Activated naive CD4-positive, alpha-beta T cell treated with Interleukin-2 at 50 U/mL for 16 hours (primary cell): ENCODE measurements at places on chromosomes 4 and X.

- DNase-seq: no peak
Observed at GRCh38 chrX:55007656-55008055, 7.5 kb downstream of the APEX2 start.

GRCh38 chr4:77881460-77882295 lies 19.0 kb downstream of the MRPL1 start:
- DNase-seq: no peak

- DNase-seq: no peak
Observed at GRCh38 chr4:54585321-54586000, 72.3 kb upstream of the KIT start.

GRCh38 chrX:101550751-101551379 lies 518 bp downstream of the ARMCX1 start:
- DNase-seq: no peak

DNA sequence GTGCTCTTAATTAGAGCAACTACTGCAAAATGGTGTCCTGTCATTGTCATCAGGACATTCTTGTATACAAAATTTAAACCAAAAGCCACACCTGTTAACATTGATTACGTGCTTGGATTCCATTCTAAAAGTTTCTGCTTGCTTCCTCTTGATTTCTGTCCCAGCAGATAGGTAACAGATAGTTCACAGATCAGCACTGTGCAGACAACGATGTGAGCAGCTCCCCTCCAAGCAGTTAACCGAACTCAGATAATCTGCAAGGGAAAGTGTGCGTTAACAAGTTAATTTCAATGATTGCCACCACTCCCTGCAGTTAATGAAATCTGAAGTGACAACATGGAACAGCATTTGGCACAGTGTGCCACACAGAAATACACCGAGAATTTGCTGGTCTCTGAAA lies 54.4 kb upstream of the RELL1 start:
- DNase-seq: no peak

DNA sequence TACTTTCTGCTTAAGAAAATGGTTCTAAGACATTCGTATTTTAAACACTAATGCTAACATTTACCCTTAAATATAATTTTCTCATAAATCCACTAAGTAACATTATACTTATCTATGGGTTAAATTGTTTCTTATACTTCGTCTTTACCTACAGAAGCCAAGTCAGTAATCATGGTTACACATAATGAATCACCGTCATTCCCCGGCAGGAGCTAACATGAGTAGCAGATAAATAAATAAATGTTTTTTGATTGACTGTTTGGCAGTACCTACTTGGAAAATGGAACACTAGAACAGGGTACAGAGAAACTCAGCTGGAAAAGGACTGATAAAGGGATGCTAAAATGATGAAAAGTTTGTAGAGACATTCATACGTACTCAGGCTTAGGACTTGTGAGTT lies 430.4 kb downstream of the ACTRT1 start:
- DNase-seq: no peak

DNA sequence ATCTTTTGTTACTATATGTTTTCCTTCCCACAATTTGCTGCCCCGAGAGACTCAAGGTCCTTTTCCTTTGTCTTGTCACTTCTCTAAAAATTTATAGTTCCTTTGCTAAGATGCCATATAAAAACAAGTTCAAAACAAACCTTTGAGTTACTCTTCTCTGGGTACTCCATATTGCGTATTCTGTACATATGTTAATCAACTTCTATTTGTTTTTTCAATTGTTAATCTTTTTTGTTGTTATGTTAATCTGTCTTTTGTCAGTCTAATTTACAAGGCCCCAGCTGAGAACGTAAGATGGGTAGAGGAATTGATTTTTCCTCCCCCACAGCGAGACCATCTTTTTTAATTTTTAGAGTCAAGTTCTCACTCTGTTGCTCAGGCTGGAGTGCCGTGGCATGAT lies 7.2 kb upstream of the PPEF2 start:
- DNase-seq: no peak

DNA sequence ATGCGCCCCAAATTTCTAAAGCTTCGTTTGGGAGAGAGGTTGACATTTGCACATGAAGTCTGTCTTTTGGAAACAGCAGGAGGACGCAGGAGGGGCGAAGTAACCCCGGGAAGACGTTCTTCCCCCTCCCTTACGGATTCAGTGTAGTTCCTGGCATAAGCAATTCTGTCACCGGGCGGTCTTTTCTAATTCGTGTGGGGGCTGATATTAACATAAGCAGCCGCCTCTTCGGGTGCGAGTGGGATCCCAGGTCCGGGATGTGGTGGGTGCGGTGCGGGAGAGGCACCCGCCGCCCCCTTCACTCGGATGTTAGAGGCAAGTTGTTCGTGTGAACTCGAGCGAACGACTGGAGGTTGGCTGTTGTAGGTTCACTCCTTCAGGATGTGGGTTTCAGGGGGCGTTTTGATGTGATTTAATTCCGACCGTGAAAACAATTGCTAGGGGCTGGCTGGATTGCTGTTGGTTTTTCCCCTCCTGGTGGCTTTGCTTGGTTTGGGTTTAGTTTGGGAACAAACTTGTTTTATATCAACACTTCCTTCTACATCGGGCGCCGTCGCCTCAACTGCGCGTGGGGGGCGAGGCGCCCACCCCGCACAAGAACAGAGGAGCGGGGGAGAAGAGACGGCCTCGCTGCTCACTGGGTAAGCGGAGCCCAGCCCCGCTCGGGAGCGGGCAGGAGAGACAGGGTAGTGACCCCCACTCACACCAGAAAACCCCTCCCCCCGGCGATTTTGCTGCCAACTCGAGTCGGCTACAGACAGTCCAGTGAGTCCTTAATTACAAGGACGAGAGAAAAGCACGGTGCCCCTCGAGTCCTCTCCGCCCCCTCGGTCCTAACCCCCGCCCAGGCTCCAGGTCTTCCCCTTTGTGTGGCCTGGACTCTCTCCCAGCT lies 2.9 kb upstream of the LEF1 start:
- DNase-seq: peak; percentile 58

DNA sequence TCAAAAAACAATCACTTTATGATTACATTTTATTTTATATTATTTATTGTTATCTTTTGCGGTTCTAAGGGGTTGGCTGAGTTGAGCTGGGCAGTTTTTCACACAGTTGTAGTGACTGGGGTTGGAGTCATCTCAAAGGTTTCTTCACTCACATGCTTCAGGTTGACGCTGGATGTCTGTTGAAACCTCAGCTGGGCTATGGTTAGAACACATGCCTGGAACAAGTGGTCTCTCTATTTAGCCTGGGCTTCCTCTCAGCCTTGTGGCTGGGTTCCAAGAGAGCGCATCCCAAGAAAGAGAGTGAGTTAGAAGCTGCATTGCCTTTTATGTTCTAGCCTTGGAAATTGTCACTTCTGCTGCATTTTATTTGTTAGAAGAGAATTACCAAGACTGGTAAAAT lies 87.4 kb downstream of the CBLL2 start:
- DNase-seq: no peak

GRCh38 chr4:58510652-58511051 lies 1400.5 kb upstream of the IGFBP7 start:
- DNase-seq: no peak

- no peak for DNase-seq
Observed at GRCh38 chr4:77578145-77578544, 27.5 kb upstream of the CXCL13 start.

GRCh38 chrX:108261549-108262203 lies 170.1 kb downstream of the ATG4A start:
- DNase-seq: no peak

- DNase-seq: no peak
Observed at GRCh38 chr4:41146716-41147506, 67.4 kb downstream of the APBB2 start.

DNA sequence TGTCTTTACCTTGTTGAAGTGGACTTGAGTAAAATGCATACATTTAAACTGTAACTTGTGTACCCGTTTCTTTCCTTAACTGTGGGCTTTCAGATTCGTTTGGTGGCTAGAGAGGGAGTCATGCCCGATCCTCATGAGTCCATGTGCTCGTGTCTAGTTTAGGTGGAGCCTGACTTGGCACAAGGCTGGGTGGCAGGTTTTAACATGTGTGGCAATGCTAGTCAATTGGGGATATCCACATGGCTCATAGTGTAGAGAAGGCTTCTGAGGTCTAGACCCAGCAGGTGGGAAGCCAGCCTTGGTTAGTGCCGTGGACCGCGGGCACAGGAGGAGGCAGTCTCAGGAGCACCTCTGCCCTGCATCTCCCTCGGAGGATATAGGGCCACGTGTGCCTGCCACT lies 48.5 kb upstream of the CLCN4 start:
- DNase-seq: peak; percentile 8

- no peak for DNase-seq
Observed at GRCh38 chr4:36233567-36234266, 10.6 kb downstream of the ARAP2 start.

DNA sequence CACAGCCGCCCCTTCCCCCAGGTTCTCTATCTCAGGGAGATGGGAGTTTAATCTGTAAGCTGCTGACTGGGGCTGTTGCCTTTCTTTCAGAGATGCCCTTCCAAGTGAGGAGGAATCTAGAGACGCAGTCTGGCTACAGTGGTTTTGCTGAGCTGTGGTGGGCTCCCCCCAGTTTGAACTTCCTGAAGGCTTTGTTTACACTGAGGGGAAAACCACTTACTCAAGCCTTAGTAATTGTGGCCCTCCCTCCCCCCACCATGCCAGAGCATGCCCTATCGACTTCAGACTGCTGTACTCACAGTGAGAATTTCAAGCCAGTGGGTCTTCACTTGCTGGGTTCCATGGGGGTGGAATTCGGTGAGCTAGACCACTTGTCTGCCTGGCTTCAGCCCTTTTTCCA lies 131.3 kb downstream of the FAAH2 start:
- no peak for DNase-seq

GRCh38 chrX:152735101-152735500 lies 1.5 kb downstream of the MAGEA12 start:
- DNase-seq: no peak

GRCh38 chr4:1808396-1808795 lies 15.3 kb downstream of the FGFR3 start:
- DNase-seq: no peak

GRCh38 chr4:121307445-121308327 lies 73.1 kb downstream of the QRFPR start:
- peak; percentile 39 for DNase-seq

- DNase-seq: no peak
Observed at GRCh38 chrX:120746153-120746552, 116.3 kb upstream of the C1GALT1C1 start.

DNA sequence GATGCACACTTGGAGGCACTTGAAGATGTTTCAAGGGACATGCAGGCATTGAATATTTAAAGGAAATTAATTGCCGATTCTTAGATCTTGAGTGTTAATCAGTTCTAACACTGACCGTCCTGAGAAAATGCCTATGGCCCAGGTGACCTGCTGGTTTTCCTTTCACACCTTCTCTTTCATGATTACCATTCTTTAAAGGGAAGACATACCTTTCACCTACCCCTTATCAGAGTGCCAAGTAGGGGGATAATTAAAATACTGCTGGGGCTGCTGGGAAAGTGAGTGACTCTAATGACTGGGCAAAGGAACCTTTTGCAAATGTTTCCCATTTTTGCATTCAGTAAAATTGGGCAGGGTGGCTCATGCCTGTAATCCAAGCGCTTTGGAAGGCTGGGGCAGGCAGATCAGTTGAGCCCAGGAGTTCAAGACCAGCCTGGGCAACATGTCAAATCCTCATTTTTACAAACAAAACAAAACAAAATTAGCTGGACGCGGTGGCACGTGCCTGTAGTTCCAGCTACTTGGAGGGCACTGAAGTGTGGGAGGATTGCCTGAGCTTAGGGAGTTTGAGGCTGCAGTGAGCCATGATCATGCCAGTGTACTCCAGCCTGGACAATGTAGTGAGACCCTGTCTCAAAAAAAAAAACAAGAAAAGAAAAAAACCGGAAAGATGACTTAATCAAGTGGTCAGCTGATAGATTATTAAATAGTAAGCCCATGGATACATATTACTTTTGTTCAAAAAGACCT lies 44.3 kb downstream of the TMEM131L start:
- DNase-seq: no peak

GRCh38 chr4:25146076-25146475 lies 14.2 kb downstream of the SEPSECS start:
- DNase-seq: no peak

DNA sequence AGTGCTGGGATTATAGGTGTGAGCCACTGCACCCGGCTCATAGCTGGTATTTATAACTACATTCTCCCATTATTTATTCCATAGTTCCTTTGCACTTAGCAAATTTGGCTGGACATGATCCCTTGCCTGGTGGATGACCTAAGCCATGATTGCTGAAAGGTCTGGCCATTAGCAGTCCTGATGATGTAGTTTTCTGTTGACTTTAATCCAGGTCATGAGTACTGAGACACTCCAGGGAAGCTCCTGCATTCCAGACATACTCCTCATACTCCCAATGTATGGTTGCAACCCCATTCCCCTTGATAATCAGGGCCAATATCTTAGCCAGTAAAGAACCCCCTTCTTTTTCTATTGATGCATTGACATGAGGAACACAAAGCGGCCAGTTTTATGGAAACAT lies 24.4 kb upstream of the MGST2 start:
- DNase-seq: no peak

DNA sequence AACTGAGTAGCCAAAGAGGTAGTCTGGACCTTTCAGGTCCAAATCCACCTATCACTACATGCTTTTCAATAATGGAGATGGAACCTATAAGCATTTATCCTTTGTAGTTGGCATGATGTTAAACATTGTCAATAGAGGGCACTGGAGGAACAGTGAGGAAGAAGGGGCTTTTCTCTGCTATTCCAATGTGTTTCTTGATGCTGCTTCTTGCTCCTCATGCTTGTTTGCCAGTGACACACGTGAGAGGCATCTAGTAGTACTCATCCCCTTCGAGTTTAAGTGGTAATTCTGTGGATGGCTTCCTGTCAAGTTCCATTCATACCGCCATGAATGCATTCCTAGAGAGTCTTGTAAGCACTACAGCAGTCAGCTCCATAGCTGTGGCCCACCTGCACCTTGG lies 84.0 kb downstream of the NAA11 start:
- DNase-seq: no peak

DNA sequence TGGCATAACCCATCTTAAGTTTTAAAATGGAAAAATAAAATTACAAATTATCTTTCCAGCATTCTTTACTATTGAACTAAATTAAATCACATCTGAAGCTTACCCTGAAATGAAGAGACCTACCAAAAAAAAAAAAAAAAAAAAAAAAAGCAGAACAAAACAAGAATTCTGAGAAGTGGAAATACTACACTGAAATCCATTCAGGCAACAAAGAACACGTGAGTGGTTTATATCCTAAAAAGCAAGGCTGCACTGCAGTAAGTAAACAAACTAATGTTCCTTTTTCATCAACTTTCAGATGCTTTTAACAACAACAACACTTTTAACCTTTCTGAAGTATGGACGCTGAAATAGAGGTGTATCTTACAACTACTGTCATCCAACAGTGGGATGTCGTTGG lies 7.5 kb downstream of the FRYL start:
- no peak for DNase-seq

GRCh38 chr4:145277011-145277410 lies 96.6 kb upstream of the OTUD4 start:
- no peak for DNase-seq

GRCh38 chr4:122328893-122329292 lies 49.9 kb upstream of the ADAD1 start:
- no peak for DNase-seq

GRCh38 chr4:83109480-83110222 lies 4.9 kb downstream of the PLAC8 start:
- DNase-seq: peak; percentile 50
